Activated CD4-positive, alpha-beta T cell treated with anti-CD3 and anti-CD28 coated beads, Interleukin-2, amount 10 ng/mL, durations not matched to agents 24 days and 14 days (primary cell): ENCODE measurements at places on chromosomes 13 and 19. TPM values are rescaled to one million over a fixed set of nuclear protein-coding genes. Genes with fewer than 3 reads are reported as not detected.

GRCh38 chr19:56946159-56946558, 105.6 kb upstream of the PEG3 start:
- H3K4me1 ChIP-seq, result no peaks in the 10 kb centered on the region
- H3K27me3 ChIP-seq, result no peaks in the 10 kb centered on the region
- H3K27ac ChIP-seq, result no peak overlapping the region
- no peak for DNase-seq
- no peak overlapping the region for H3K4me3 ChIP-seq

GRCh38 chr13:97238883-97239282, 16.8 kb downstream of the MBNL2 start:
- H3K4me3 ChIP-seq, result no peak overlapping the region
- no peaks in the 10 kb centered on the region for H3K27me3 ChIP-seq
- H3K36me3 ChIP-seq, result peaks cover 10% of the 10 kb centered on the region
- peaks cover 21% of the 10 kb centered on the region for H3K4me1 ChIP-seq

DNA sequence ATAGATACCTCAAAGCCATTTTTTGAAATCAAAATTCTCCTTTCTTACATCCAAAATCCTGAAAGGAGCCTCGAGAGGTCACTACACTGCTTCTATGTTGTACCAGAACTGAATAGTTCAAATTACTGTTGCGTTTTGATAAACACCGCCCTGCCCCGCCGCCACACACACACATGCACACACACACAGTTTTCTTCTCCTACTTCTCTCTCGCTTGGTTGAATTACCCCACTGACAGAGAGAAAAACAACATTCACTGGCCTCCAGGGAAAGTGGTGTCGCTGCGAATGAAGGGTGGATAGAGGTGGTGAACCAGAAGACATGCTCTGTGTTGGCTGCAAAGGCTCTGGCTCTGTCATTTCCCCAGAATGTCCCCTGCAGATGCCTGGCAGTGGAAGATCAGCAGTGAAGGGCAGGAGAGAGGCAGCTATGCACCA, 183.4 kb upstream of the RFC3 start:
- no peaks in the 10 kb centered on the region for H3K27me3 ChIP-seq
- peaks cover 18% of the 10 kb centered on the region for H3K4me1 ChIP-seq
- peaks cover 2% of the 10 kb centered on the region for H3K36me3 ChIP-seq
- no peak overlapping the region for H3K4me3 ChIP-seq
- no peak for DNase-seq

Gene CEACAM8
- not detected in 2 replicates for total RNA-seq

Gene CNOT3
- 64.5 and 73.4 TPM in 2 replicates for total RNA-seq
